ENCODE measurements at places on chromosomes 12 and 14. TPM values are rescaled to one million over a fixed set of nuclear protein-coding genes. Genes with fewer than 3 reads are reported as not detected.

YARS2 gene
- 11.6 TPM for total RNA-seq

RNU6-8 gene
- total RNA-seq, result not detected

SYCP3 gene
- total RNA-seq, result not detected

RAPGEF3 gene
- 34.8 TPM for total RNA-seq

GLIPR1L1 gene
- total RNA-seq, result not detected

STAT6 gene
- total RNA-seq, result 46.2 TPM

TAS2R14 gene
- total RNA-seq, result 0.58 TPM

ANO4 gene
- not detected for total RNA-seq

RNU4-1 gene
- 2,088 TPM for total RNA-seq

ALDH1L2 gene
- 3.0 TPM for total RNA-seq

KRT72 gene
- total RNA-seq, result not detected

TSHR gene
- total RNA-seq, result not detected

NANOG gene
- total RNA-seq, result not detected

XPOT gene
- total RNA-seq, result 27.8 TPM

PRR4 gene
- total RNA-seq, result 1.2 TPM

MYH6 gene
- total RNA-seq, result 1,823 TPM

SDSL gene
- 13.3 TPM for total RNA-seq

GALNT8 gene
- total RNA-seq, result 1.5 TPM

SERPINA10 gene
- total RNA-seq, result not detected

TAS2R42 gene
- total RNA-seq, result not detected

FGF6 gene
- not detected for total RNA-seq

TMEM121 gene
- total RNA-seq, result 2.1 TPM

TEX52 gene
- not detected for total RNA-seq

LTB4R gene
- total RNA-seq, result 1.8 TPM

GRIN2B gene
- total RNA-seq, result 0.03 TPM

SERPINA12 gene
- not detected for total RNA-seq

PROX2 gene
- total RNA-seq, result not detected

ACTN1 gene
- total RNA-seq, result 75.4 TPM

RESF1 gene
- 19.4 TPM for total RNA-seq

FAM186B gene
- total RNA-seq, result 0.33 TPM

PRH2 gene
- not detected for total RNA-seq

PMEL gene
- 0.16 TPM for total RNA-seq

PPP2R5C gene
- total RNA-seq, result 198 TPM

CACNA1C gene
- 137 TPM for total RNA-seq

TMTC1 gene
- 38.4 TPM for total RNA-seq

DBX2 gene
- total RNA-seq, result 0.14 TPM
